ENCODE measurements at places on chromosomes 11 and 22. TPM values are rescaled to one million over a fixed set of nuclear protein-coding genes. Genes with fewer than 3 reads are reported as not detected.
A peak's percentile ranks its signal among the peaks of the same experiment; 100 is the strongest.

DNA sequence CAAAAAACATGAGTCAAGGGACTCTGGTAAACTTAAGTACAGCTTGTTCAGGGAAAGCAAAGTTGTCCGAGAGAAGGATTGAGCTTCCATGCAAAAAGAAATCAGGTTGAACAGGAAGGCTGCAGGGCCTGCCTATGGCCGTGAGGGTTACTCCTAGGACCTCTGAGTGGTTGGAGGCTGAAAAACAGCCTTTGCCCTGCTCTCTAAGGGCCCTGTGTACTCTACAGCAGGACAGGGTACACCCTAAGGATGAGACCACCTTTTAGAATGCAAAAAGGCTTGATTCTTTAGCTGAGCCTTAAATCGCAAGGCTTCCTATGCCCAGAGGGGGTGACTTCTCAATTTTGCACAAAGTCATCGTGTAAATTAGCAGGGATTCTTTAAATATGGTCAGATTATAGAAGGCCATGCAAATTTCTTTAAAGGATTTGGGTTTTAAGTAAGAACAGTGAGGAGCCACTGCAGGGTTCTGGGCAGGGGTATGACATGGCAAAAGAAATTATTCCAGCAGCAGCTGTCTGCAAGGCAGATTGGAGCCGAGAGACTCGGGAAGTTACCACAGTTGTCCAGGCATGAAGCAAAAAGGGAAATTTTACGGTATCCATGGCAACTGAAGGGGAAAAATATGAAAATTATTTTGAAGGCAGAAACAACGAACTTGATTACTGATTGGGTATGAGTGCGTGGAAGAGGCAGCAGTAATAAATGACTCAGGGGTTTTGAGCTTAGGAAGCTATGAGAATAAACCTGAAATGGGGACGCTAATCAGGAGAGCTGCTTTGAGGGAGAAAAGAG is 91.8 kb downstream of the FAM76B start:
- DNase-seq: no peak
- H3K27me3 ChIP-seq: no peaks in the 10 kb centered on the region
- no peak overlapping the region for H3K27ac ChIP-seq
- no peaks in the 10 kb centered on the region for H3K4me1 ChIP-seq
- H3K4me3 ChIP-seq: no peak overlapping the region
- no peaks in the 10 kb centered on the region for H3K36me3 ChIP-seq

- no peaks in the 10 kb centered on the region for H3K36me3 ChIP-seq
- H3K4me3 ChIP-seq: peak within 1 kb of the TSS; percentile 47
Measured at GRCh38 chr11:101583251-101584128, at the start of gene TRPC6. TSS of gene TRPC6 (minus strand) at chr11:101584007. CDS start at chr11:101583503, 504 bp downstream.

GRCh38 chr11:110435780-110436717 is 6.3 kb downstream of the FDX1 start:
- H3K27ac ChIP-seq: no peak overlapping the region
- peaks cover 28% of the 10 kb centered on the region for H3K4me1 ChIP-seq
- DNase-seq: no peak
- H3K27me3 ChIP-seq: no peaks in the 10 kb centered on the region
- H3K4me3 ChIP-seq: no peak overlapping the region

DNA sequence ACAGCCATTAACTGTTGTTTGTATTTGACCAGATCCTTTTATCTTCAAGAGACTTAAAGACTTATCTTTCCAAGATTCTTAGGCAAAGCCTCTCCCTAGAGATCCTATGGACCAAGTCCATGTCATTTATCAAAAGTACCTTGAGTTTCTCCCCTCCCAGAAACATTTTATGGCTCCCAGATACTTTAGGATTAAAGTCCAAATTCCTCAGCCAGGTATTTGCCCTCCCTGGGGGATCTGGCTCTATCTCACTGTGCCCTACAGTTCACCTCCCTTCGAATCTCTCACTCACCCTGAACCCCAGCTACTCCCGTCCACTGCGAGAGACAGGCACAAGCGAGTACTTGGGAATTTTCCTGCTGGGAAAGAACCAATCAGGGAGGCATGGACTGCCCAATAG is 11.9 kb downstream of the MS4A8 start:
- no peak overlapping the region for H3K4me3 ChIP-seq
- no peaks in the 10 kb centered on the region for H3K36me3 ChIP-seq
- H3K4me1 ChIP-seq: no peaks in the 10 kb centered on the region
- H3K27me3 ChIP-seq: no peaks in the 10 kb centered on the region
- no peak overlapping the region for H3K27ac ChIP-seq

- no peak overlapping the region for H3K4me3 ChIP-seq
- H3K27me3 ChIP-seq: no peaks in the 10 kb centered on the region
- DNase-seq: no peak
- H3K27ac ChIP-seq: no peak overlapping the region
- H3K36me3 ChIP-seq: no peaks in the 10 kb centered on the region
Measured at GRCh38 chr11:58057481-58057880, 26.7 kb downstream of the OR6Q1 start.

DNA sequence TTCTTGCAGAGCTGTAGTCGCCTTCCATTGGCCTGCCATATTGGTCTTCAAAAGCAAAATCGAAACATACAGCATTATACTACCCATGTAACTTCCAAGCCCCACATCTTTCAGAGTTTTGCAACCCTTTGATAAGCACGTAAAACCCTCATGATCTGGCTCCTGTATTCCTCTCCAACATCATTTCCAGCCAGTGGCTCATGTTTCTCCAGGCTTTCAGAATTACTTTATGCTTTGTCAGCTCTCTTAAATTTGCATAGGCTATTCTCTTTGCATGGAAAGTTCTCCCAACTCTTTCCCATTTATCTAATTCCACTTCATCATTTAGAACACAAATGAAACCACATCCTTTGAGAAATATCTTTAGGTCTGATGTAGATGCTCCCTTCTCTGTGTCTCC is 67.8 kb upstream of the DDI1 start:
- no peaks in the 10 kb centered on the region for H3K27me3 ChIP-seq
- no peak for DNase-seq
- H3K27ac ChIP-seq: no peak overlapping the region
- no peaks in the 10 kb centered on the region for H3K4me1 ChIP-seq
- no peaks in the 10 kb centered on the region for H3K36me3 ChIP-seq

DNA sequence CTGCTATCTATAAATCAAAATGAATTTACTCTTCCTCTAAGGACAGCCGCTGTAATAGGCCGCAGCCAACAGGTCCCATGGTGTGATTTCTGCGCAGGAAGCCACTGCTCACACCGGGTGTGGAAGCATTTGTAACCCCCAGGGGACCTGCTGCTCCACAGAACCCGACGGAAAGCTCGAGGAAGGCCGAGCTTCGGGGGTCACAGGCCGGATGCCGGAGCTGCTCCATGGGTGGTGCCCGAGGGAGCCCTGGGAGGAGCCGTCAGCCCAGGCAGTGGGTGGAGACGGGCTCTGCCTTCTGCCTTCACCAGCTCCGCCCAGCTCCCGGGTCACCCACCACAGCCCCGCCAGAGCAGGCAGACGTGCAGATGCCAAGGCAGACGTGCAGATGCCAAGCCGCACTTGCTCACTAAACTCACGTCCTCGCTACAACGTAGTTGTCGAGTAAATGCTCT is 63.5 kb downstream of the BRD1 start:
- H3K27me3 ChIP-seq: no peaks in the 10 kb centered on the region
- H3K4me1 ChIP-seq: no peaks in the 10 kb centered on the region
- no peaks in the 10 kb centered on the region for H3K36me3 ChIP-seq
- H3K4me3 ChIP-seq: no peak overlapping the region
- H3K27ac ChIP-seq: no peak overlapping the region

- no peaks in the 10 kb centered on the region for H3K4me1 ChIP-seq
- H3K36me3 ChIP-seq: no peaks in the 10 kb centered on the region
- H3K4me3 ChIP-seq: no peak overlapping the region
Measured at GRCh38 chr11:134822897-134823296, 410.9 kb upstream of the B3GAT1 start.

DNA sequence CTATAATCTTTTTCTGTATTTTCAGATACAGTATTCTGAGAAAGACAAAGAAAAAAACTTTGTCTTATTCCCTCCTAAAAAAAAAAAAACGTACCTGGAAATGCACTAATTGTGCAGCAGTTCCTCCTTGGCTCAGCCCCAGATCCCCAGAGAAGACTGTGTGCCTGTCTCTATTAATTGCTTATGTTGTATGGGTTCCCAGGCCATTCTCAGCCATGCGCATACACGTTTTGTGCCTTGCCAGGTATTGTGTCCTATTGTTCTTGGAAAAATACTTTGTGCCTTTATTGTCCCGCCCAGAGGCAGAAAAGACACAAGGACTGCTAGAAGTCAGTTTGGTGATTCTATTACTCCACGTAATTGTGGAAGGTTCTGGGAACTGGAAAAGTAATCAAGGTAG is 91.2 kb downstream of the PIWIL4 start:
- H3K4me1 ChIP-seq: no peaks in the 10 kb centered on the region
- H3K36me3 ChIP-seq: no peaks in the 10 kb centered on the region
- no peak for DNase-seq
- H3K4me3 ChIP-seq: no peak overlapping the region
- no peak overlapping the region for H3K27ac ChIP-seq

- peak; percentile 26 for DNase-seq
- no peak overlapping the region for H3K27ac ChIP-seq
- H3K36me3 ChIP-seq: no peaks in the 10 kb centered on the region
- H3K4me3 ChIP-seq: no peak overlapping the region
- no peaks in the 10 kb centered on the region for H3K4me1 ChIP-seq
Measured at GRCh38 chr11:118673361-118674081, 5.9 kb downstream of the TREH start.

DNA sequence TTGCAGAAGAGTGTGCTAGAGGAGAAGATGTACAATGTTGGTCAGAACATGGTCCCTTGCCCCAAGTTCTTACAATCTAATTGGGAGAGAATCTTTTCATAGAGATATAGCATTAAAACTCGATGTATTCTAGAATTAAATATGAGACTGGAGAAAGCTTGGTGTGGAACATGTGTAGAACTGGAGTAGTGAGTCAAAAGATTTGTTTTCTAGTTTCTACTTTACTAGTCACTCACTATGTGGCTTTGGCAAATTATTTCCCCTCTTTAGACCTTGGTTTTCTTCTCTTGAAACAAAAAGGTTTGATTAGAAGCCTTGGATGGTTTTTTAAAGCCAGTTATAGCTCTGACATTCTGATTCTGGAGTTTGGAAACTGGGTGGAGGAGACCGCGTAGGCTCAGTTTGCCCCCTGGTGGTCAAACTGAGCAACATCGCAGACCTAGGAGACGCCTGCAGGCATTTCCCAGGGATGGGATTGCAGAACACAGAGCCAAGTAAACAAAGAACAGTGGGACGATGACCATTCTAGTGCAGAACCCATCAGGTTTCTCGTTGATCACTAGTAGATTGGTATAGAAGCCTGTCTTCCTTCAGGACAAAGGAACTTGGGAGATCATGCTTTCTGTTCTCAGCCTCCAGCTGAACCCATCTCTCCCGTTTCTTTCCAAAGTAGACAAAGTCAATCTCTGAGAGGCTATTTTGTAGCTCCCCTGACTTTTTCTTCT is 8.5 kb upstream of the CHRDL2 start:
- DNase-seq: peak; percentile 70
- H3K4me1 ChIP-seq: no peaks in the 10 kb centered on the region
- H3K27me3 ChIP-seq: peaks cover 3% of the 10 kb centered on the region
- no peak overlapping the region for H3K27ac ChIP-seq

GRCh38 chr11:67178878-67179277 is 59.8 kb downstream of the KDM2A start:
- no peak overlapping the region for H3K27ac ChIP-seq
- H3K36me3 ChIP-seq: peaks cover 16% of the 10 kb centered on the region
- no peak overlapping the region for H3K4me3 ChIP-seq
- H3K4me1 ChIP-seq: no peaks in the 10 kb centered on the region

Gene KDM2A
- total RNA-seq: 81.8 TPM

Gene BRSK2
- total RNA-seq: 0.52 TPM

Gene CCDC87
- 0.67 TPM for total RNA-seq

Gene MMP8
- total RNA-seq: 1.5 TPM
